ENCODE measurements at places on chromosomes 4 and X.

- no peak for DNase-seq
Observed at GRCh38 chr4:39541987-39542610, 14.9 kb upstream of the UGDH start.

GRCh38 chrX:136780763-136781162, at the start of gene ARHGEF6:
Gene ARHGEF6, minus strand, starts transcription at chrX:136780932. Its CDS starts 50 bp downstream, at chrX:136780882.
- DNase-seq, result no peak

- no peak for DNase-seq
Observed at GRCh38 chrX:22486296-22486695, 213.6 kb downstream of the CBLL2 start.

DNA sequence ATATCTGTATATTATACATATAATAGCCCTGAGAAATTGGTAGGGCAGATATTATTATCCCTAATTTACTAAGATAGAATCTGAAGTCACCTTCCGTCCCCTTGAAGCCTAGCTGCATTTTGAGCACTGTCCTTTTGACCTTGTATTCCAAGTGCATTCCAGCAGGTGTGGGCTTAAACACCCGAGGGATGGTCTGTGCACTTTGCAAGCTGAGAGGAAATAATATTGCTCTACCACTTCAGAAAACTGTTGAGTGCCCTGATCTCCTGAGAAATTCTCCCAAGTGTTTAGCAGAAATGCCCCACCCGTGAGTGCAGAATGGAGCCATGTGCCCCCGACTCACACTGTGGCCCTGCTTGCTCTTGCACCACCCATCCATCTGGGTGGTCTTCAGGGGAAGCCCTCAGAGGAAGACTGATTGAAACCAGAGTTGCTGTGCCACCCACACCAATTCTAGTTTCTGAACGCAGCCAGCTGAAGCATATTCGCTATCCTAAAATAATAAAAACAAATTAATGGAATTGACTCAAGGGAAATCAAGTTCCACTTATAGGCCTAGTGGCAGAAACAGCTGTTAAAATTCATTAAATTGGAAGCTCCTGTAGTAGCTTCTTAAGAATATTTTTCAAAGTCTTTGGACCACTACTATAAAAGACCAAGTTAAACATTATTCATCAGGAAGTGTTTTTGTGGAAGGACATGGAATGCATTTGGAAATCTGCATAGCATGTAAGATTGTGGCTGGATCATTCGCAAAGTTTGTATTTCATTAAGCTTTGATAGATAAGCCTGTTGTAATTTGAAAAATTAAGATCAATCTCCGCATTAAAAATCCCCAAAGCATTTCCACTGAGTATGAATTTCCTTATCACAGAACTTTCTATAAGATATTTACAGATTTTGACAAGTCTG, 41.3 kb upstream of the PRKG2 start:
- DNase-seq, result no peak

DNA sequence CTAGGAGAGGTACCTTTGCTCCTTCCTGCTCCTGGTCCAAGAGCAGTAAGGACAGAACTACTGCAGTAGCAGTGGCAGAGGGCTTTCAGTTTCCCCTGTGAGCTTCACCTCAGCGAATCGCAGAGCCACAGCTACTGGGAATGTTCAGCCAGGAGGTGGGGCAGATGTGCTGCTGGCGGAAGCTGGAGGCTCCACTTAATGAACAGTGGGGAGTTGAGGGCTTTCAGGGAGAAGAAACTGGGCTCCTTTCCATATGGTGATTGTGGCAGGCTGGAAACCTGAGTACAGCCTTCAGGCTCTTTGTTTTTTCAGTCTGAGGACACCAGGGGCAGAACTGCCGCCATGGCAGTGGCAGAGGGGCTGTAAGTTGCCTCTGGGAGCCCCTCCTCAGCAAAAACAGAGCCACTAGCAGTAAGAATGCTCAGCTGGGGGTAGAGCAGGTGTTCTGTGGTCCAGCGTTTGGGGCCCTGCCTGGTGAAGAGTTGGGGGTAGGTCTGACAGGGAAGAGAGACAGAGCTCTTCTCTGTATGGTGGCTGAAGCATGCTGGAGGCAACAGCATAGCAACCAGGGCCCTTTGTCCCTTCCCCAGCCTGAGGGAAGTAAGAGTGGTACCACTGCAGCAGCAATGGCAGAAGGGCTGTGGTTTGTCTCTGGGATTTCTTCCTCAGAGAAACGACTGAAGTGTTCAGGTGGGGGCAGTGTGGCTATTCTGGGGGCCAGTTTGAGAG, 106.0 kb upstream of the GRXCR1 start:
- DNase-seq, result no peak

- peak; percentile 92 for DNase-seq
Observed at GRCh38 chr4:102627831-102628523, 126.8 kb downstream of the NFKB1 start.

GRCh38 chr4:105210916-105211315, 64.2 kb downstream of the TET2 start:
- DNase-seq, result no peak

DNA sequence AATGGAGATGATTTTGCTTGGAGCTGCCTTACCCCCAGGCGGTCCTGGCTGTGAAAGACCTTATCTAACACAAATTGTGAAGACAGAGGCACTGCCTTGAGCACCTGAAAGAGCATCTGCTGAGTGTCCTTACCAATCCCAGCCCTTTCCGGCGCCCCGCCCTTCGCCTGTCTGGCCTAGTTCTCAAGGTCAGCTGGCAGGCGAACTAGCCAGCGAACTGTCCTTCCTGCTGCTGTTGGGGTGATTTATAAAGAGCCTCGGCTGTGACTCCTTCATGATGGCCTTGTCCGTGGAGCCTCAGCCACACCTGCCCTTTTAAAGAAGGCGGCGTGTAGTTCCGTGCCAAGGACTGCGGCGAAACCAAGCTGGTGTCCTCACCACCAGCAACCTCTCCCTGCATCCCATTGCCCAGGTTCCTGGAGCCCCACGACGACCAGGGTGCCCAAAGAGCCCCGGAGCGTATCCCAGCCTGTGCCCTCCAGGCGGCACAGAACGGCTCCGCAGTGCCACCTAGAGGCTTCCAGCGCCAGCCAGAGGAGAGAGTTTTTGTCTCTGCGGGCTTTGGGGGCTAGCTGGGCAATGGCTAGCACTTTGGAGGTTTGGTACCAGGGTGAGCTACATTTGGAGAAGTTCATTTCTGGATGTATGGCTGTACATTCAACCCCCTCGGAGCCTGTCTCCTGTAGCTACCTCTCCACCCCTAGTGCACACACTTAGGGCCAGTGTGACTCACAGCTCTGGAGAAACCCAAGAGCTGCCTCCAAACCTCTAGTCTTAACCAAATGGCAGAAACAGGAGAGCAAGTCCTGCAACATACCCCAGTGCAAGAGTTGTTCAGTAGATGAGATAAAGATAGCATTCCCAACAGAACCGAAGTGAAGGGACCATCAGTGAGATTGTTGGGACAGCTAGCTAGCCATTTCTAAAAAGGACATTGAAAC, 36.8 kb upstream of the VMA21 start:
- DNase-seq, result peak; percentile 20

GRCh38 chr4:146105464-146105863, 70.1 kb upstream of the LSM6 start:
- no peak for DNase-seq

- DNase-seq, result no peak
Observed at GRCh38 chr4:31106419-31106818, 386.2 kb downstream of the PCDH7 start.
